ENCODE measurements at places on chromosomes 5 and 9.

DNA sequence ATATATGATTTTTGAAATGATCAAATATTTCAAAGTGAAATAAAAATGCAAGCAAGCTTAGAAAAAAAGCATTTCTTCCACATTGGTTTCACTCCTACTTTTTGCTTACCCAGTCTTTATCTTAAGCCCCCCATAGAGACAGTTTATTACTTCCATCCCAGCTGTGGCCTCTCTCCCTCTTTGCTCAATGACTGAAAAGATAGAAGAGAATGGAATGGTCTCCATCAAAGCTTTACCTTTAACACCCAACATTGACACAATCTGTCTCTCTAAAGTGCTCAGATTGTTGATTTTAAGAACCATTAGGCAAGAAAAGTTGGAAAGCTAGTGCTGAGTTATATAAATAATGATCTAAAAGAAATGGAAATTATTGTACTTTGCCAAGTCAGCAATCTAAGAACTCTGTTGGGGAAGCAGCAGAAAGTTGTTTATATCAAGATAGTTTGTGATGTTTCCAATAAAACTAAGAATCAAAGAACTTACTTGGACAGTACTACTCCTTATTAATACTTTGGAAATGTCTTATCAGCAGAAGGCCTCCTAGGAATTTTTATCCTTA lies 277.5 kb upstream of the NREP start:
- DNase-seq, result no peak

GRCh38 chr9:86456416-86456815 lies 102.2 kb upstream of the TUT7 start:
- DNase-seq, result no peak

- DNase-seq, result no peak
These were observed 284.9 kb upstream of the WWC1 start for GRCh38 chr5:168006456-168007130.

- DNase-seq, result no peak
These were observed 8.0 kb upstream of the ZNF366 start for GRCh38 chr5:72515211-72515610.

GRCh38 chr9:2053883-2054845 lies 39.0 kb downstream of the SMARCA2 start:
- DNase-seq, result peak; percentile 26

GRCh38 chr9:2018764-2019558 lies 3.8 kb downstream of the SMARCA2 start:
- no peak for DNase-seq

GRCh38 chr9:107919263-107919662 lies 429.7 kb upstream of the KLF4 start:
- DNase-seq, result no peak

DNA sequence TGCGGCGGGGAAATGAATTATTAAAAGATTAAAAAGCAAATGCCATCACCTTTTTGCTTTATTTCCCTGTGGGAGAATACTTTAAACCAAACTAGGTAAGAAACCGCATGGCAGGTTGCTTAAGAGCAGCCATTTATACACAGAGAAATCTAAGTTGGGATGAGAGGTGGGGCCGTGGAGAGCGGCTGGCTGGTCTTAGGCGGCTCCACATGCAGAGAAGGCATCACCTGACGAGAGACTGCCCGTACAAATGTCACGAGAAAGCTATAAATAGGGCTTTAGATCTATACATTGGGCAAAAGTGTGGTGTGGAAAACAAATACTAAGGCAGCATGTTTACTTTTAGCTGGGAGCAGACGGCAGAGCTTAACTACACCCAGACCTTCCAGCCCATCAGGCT lies 39.4 kb downstream of the MED27 start:
- DNase-seq, result no peak

GRCh38 chr5:13816126-13816525 lies 128.4 kb downstream of the DNAH5 start:
- no peak for DNase-seq

DNA sequence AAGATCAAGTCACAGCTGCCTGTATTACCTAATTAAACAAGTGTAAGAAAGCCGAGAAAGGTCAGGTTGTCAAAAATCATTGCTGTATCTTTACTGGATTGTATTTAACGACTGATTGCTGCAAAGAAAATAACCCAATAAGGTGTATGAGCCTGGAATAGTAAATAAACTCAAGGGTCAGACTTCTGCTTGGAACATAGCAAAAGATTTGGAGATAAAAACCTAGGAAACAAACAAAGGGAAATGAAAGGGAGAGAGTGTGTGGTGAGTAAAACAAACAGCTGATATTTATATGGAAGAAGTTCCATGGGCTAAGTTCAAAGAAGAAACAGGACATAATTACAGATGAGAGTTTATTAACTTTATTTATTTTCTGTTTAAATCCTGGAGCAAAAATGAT lies 354.0 kb downstream of the TLR4 start:
- DNase-seq, result no peak

GRCh38 chr9:129968690-129969485 lies 74.1 kb downstream of the FNBP1 start:
- DNase-seq, result no peak

DNA sequence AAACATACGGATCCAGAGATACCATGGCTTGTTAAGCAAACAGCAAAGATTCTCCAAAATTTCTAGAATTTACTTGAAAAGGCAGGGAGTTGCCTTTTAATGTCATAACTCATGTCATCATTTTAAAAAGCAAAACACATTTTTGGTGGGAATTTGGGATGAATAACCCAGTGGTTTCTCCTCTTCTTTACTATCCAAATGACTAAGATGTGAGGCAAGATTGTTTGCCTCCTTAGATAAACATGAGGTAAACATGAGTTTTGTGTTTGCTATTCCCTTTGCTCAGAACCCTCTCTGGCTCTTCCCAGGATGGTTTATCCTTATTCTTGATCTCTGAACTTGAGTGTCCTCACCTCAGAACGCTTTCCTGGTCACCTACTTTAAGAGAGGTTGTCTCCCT lies 267.0 kb downstream of the EBF1 start:
- no peak for DNase-seq

- DNase-seq, result no peak
These were observed 469.9 kb downstream of the ARHGEF28 start for GRCh38 chr5:74095871-74096270.

DNA sequence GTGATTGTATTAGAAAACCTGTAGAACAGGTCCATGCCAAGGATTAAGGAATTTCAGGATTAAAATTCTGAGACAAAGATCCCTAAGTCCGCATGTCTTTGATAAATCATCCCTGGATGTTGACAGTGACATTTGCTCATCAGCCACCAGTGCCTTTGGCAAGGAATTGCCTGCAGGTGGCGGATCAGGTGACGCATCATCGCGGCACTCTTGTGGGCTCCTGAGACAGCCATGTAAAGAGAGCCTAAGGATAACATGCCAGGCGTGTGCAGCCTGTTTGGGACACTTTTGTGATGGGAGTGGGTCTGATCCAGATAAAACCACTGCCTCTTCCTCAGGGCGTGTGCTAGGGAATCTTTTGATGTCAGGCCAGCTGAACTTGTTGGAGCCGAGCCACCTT lies 40.6 kb downstream of the ADCY2 start:
- DNase-seq, result no peak

- DNase-seq, result no peak
These were observed 53.6 kb upstream of the CDH18 start for GRCh38 chr5:20041326-20042274.

- no peak for DNase-seq
These were observed 7.4 kb upstream of the SLC22A5 start for GRCh38 chr5:132362086-132362485.

DNA sequence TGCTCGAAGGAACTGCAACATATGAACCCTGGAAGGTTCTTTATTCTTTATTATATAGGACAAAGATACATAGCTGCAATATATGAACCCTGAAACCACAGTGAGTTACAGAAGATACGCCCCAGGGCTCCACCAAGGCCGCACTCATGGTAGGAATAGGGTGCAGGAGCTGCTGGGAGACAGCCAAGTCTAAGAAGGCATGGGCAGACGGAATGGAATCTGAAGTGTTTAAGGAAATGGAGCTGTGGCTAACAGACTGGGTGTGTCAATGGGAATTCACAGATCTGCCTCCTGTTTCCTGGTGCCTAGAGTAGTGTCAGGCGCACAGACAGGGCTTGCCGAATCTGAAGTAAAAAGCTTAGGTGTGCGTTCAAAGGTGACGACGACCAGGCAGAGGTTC lies 286.4 kb downstream of the DENND1A start:
- no peak for DNase-seq

- no peak for DNase-seq
These were observed 62.2 kb upstream of the ADAMTS2 start for GRCh38 chr5:179407191-179408175.

DNA sequence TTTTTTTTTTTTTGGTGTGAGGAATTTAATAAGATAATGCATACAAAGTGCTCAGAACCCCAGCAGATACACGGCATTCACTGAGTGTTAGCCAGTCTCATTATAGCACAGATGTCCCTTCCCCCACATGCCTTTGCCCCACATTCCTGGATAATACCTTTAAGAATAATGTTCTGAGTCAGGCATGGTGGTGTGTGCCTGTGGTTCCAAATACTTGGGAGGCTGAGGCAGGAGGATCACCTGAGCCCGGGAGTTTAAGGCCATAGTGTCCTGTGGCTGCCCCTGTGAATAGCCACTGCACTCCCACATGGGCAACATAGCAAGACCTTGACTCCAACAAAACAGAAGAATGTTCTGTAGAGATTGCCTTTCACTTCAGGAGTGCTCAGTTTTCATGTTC lies 24.2 kb upstream of the ANKRD18A start:
- DNase-seq, result no peak

GRCh38 chr5:153885141-153885540 lies 153.6 kb downstream of the FAM114A2 start:
- DNase-seq, result no peak

DNA sequence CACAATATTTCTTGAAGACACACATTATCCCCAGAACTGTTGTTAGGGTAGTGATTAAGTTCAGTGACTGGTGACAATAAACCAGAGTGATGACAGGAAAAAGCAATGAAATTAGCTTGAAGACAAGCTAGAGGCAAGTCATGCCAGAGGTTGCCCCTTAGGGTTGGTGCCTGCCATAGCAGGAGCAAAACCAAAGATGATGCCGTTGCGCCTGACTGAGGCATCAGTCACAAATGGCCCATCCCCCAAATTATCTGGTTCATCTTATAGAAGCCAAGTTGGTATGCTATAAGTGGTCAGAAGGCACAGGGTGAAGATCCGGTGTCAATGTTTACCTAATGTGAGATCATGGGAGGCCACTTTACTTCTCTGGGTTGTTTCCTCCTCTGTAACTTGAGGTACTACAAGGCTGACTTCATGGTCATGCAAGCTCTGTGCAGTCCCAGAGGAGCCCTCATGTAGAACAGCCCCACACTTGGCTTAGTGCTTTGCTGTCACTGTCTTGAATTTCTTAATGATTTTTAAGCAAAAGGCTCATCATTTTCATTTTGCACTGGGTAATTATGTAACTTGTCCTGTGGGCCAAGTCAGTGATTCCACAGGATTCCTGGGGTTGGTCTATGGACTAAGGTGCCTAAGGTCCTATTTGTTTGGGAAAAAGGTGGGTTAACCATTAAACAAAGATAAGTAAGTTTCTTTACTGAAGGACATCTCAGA lies 211.3 kb downstream of the MAN2A1 start:
- no peak for DNase-seq

GRCh38 chr9:18362901-18363685 lies 110.9 kb upstream of the ADAMTSL1 start:
- DNase-seq, result no peak

GRCh38 chr9:19252174-19252884 lies 21.8 kb downstream of the DENND4C start:
- DNase-seq, result no peak

GRCh38 chr9:136705564-136705963 lies 6.8 kb upstream of the DIPK1B start:
- DNase-seq, result no peak

DNA sequence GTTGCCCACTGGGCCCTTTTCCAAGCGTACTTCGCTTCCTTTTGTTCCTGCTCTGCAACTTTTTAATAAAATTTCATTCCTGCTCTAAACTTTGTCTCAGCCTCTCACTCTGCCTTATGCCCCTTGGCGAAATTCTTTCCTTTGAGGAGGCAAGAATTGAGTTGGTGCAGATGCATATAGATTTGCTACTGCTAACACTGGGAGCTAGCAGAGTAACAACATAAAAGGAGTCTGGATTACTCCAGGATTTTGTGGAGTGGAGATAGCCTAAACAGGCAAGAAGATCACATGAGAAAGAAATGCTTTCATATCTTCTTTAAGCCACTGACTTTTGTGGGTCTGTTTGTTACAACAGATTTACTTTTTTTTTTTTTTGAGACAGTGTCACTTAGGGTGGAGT lies 12.9 kb upstream of the RFESD start:
- DNase-seq, result no peak

- no peak for DNase-seq
These were observed 35.0 kb upstream of the ADAMTSL1 start for GRCh38 chr9:18438951-18439350.

DNA sequence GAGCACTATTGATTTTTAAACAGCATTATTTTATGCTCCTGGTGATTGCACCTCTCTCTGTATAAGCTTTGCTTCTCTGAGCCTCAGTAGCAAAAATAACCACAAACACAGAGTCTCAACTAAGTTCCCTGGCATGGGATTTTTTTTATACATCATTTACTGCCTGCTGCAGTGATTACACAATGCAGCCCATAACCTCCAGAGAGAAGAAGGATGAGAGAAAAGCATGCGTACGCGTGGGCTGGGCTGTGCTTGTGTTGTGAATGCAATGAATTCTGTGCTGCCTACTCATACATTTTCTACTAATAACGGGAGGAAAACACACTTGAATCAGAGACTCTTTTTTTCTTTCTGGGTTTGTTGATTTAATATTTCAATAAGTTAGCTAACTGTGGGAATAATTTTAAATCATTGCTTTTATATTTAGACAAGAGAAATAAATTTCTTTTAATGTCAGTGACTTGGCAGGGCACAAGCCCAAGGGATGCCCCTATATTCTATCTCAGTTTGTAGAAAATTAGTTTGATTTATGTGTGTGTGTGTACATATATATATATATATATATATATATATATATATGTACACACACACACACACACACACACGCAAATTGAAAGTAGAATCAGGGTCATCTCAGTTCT lies 351.5 kb downstream of the MED10 start:
- DNase-seq, result no peak

DNA sequence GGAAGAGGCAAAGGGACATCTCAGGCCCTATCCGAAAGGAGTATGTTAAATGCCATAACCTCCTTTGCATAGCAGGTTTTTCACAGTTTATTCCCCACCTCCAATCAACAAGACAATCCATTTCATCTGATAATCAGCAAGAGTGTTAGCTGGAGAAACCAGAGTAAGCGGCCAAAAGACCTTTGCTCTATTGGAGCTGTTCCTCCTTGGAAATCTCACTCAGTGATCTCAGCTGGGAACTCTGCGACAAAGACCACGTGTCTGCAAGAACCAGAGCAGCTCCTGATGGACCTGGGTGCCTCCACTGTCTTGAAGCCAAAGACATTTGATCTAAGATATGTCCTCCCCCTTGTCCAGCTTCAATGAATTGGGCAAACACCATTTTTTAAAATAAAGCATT lies 241.0 kb downstream of the SEC61B start:
- no peak for DNase-seq

GRCh38 chr5:71582945-71583584 lies 4.1 kb upstream of the MCCC2 start:
- no peak for DNase-seq

GRCh38 chr9:38037981-38038306 lies 31.1 kb downstream of the SHB start:
- DNase-seq, result no peak

Measured in stimulated activated CD8-positive, alpha-beta memory T cell treated with anti-CD3 and anti-CD28 coated beads, Interleukin-4, amount 100 ng/mL, for 1 hour (primary cell).